ENCODE measurements at places on chromosomes 1 and 21. TPM values are rescaled to one million over a fixed set of nuclear protein-coding genes. Genes with fewer than 3 reads are reported as not detected.

DNA sequence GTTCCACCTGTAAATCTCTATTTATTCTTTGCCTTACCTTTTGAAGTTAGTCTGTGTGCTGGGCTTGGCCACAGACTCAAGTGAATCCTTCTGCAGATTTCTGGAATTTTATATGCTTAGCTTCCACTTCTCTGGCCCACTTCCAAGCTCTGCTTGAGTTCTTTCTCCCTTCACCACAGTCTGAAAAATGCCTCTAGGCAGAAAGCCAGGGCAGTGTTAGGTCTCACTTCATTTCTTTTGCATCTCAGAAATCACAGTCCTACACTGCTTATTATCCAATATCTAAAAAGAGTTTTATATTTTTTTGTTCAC, 48.9 kb downstream of the INKA2 start:
- DNase-seq: no peak

DNA sequence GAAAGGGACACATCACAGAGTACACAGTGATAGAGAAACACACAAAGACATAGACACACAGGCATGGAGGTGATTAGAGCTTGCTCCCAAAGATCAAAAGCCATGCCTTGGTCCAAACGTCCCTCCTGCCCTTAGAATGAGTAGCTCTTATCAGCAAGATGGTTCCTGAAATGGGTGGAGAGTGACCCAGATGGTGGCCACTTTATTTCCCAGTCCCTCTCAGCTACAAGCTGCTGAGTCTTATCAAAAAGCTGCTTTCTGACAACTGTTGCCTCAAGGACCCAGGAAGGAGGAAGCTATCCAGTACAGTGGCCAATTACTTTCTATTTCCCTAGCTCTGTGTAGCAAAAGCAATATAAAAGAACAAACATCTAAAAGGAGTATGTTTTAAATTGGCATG, 7.7 kb upstream of the CLCA1 start:
- no peak for DNase-seq

OR2T29 gene
- total RNA-seq: not detected

ETV3L gene
- not detected for total RNA-seq

GRCh38 chr1:231301990-231302389, 35.7 kb downstream of the EXOC8 start:
- DNase-seq: no peak

GRCh38 chr1:246301553-246302250, 205.4 kb downstream of the SMYD3 start:
- DNase-seq: no peak

HOOK1 gene
- 3.9 TPM for total RNA-seq

FCRLB gene
- 3.6 TPM for total RNA-seq

DNA sequence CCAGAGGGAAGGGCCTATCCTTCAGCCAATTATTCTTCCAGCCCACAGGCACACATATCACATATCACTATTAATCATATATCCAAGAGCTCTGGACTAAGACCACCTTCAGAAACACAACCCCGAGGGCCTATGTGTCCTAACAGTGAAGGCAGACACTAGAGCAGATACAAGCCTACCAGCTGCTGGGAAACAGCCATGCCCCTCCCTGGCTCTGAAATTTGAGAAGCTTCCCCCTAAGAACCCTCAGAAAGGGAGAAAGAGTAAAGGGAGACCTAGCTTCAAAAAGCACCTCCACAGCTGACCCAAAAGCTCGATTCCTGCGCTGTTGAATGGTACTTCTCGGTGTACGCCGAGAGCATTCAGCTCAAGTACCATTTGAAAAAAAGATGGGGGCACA, 17.4 kb downstream of the CNN3 start:
- no peak for DNase-seq

GRCh38 chr1:82515650-82516049, 714.9 kb downstream of the ADGRL2 start:
- DNase-seq: no peak

PTPN7 gene
- 196 TPM for total RNA-seq

- DNase-seq: no peak
These were observed 23.5 kb upstream of the C2CD2 start for GRCh38 chr21:41977034-41977950.

GRCh38 chr1:223233410-223234169, 90.5 kb upstream of the TLR5 start:
- DNase-seq: peak; percentile 50

- DNase-seq: no peak
These were observed 775.6 kb downstream of the LTN1 start for GRCh38 chr21:28216976-28217523.
